ENCODE measurements at places on chromosomes 4 and X. TPM values are rescaled to one million over a fixed set of nuclear protein-coding genes. Genes with fewer than 3 reads are reported as not detected.

DKK2 gene
- total RNA-seq, result not detected

XPNPEP2 gene
- 0.27 TPM for total RNA-seq

TMEM255A gene
- not detected for total RNA-seq

SOX3 gene
- not detected for total RNA-seq

SPIN2A gene
- 0.72 TPM for total RNA-seq

GRCh38 chr4:74632634-74633033 is 161.7 kb downstream of the BTC start:
- H3K27ac ChIP-seq, result no peak overlapping the region
- no peaks in the 10 kb centered on the region for H3K36me3 ChIP-seq
- H3K4me3 ChIP-seq, result no peak overlapping the region
- DNase-seq, result peak; percentile 69
- H3K27me3 ChIP-seq, result no peaks in the 10 kb centered on the region
- H3K4me1 ChIP-seq, result peaks cover 25% of the 10 kb centered on the region

DNA sequence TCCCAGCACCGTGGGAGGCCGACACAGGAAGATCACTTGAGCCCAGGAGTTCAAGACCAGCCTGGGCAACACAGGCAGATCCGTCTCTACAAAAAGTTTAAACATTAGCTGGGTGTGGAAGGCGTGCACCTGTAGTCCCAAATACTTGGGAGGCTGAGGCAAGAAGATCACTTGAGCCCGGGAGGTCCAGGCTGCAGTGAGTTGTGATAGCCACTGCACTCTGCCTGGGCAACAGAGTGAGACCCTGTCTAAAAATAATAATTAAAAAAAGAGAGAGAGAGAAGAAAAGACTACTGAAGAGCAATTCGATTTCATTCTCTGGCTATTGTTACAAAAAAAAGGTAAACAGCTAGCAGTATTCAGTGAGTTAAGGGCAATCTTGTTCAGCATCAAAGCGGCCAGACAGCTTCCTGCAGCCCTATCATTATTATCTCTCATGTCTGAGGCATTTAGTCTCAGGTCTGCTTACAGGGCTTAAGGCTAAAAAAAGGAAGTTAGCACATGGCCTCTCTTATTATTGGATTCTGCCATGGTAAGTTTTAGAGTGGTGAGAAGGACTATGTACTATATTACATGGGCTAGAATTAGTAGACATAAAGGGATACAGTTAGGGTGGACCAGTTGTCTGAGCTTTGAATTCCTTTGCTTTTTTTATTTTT is 37.9 kb downstream of the ARHGEF6 start:
- H3K36me3 ChIP-seq, result peaks cover 49% of the 10 kb centered on the region
- no peak for DNase-seq
- peak overlapping the region; percentile 53 for H3K27ac ChIP-seq
- peaks cover 69% of the 10 kb centered on the region for H3K4me1 ChIP-seq
- no peaks in the 10 kb centered on the region for H3K27me3 ChIP-seq

DNA sequence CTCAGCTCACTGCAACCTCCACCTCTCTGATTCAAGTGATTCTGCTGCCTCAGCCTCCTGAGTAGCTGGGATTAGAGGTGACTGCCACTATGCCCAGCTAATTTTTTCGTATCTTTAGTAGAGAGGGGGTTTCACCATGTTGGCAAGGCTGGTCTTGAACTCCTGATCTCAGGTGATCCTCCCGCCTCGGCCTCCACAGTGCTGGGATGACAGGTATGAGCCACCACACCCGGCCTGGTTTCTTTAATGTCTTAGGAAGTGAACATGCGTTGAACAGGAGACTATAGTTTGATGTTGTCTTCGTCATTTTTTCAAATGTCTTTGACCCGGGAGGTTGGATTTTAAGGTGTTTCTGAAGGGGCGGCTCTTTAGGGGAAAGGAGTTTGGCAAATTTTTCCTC is 91.0 kb downstream of the DHRSX start:
- H3K27me3 ChIP-seq, result no peaks in the 10 kb centered on the region
- H3K4me3 ChIP-seq, result no peak overlapping the region
- DNase-seq, result no peak
- no peak overlapping the region for H3K27ac ChIP-seq
- peaks cover 46% of the 10 kb centered on the region for H3K36me3 ChIP-seq

DNA sequence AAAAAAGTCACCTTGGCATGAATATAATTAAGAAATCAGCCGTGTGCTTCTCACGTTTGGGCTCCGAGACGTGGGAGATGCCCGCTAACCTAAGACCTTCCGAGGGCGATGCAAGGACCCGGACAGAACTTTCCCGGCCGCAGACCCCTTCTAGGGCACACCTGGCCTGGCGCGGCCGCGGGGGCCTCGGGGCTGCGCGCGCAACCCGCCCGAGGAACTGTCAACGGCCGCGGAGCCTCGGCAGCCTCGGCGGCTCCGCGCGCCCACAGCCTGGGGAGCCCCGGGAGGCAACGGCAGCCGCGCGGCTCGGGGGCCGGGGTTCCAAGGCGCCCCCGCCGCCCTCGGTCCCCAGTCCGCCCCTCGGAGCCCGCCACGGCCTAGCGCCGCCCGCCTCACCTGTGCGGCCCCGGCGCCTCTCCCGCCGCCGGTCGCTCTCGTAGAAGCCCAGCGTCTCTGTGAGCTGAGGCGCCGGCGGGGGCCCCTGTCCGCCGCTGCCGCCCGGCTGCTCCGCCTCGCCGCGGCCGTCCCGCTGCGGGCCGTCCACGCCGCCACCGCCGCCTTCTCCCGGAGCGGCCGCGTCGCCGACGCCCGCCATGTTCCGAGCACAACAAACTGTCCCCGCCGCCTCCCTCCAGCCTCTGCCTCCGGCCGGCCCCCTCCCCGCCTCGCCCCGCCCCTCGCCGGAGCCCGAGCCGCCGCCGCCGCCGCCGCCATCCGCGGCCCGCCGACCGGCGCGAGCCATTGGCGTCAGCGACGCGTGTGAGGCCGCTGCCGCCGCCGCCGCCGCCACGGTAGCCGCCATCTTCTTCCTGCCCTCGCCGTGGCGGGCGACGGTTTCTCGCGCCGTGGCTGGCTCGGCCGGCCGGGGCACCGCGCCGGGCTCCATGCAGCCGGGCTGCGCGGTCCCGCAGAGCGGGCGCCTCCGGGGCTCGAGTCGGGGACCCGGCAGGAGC is at the start of gene TAPT1:
Gene TAPT1, minus strand, starts transcription at position 609 of the 953 bp plus-strand sequence. Its CDS starts 14 bp downstream, at position 595.
- H3K27ac ChIP-seq, result peak within 1 kb of the TSS; percentile 98
- no peaks in the 10 kb centered on the region for H3K27me3 ChIP-seq
- peaks cover 2% of the 10 kb centered on the region for H3K36me3 ChIP-seq
- H3K4me1 ChIP-seq, result peaks cover 56% of the 10 kb centered on the region
- H3K4me3 ChIP-seq, result peak within 1 kb of the TSS; percentile 91
- peak; percentile 79 for DNase-seq

DNA sequence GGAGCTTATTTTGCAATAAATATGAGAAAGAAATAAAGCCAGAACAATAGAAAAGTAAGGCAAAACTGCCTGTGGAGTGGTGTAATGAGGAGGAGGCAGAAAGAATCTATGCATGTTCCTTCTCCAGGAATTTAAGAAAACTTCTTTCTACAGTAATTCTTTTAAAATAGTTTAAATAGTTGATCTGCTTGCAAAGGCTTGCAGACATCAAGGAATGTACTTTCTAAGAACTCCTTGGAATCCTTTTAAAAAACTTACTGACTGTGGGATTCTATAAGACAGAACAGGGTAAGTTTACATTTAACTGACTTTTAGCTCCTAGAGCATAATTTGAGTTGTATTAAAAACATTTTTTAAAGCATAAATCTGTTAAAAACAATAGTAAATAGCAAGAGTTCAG is 63.2 kb upstream of the ALB start:
- H3K36me3 ChIP-seq, result no peaks in the 10 kb centered on the region
- H3K4me3 ChIP-seq, result no peak overlapping the region
- H3K27ac ChIP-seq, result no peak overlapping the region
- H3K27me3 ChIP-seq, result no peaks in the 10 kb centered on the region

- H3K4me3 ChIP-seq, result no peak overlapping the region
- no peak for DNase-seq
- H3K27me3 ChIP-seq, result peaks cover 44% of the 10 kb centered on the region
Observed at GRCh38 chr4:61198686-61199085, 1.4 kb upstream of the ADGRL3 start.

DNA sequence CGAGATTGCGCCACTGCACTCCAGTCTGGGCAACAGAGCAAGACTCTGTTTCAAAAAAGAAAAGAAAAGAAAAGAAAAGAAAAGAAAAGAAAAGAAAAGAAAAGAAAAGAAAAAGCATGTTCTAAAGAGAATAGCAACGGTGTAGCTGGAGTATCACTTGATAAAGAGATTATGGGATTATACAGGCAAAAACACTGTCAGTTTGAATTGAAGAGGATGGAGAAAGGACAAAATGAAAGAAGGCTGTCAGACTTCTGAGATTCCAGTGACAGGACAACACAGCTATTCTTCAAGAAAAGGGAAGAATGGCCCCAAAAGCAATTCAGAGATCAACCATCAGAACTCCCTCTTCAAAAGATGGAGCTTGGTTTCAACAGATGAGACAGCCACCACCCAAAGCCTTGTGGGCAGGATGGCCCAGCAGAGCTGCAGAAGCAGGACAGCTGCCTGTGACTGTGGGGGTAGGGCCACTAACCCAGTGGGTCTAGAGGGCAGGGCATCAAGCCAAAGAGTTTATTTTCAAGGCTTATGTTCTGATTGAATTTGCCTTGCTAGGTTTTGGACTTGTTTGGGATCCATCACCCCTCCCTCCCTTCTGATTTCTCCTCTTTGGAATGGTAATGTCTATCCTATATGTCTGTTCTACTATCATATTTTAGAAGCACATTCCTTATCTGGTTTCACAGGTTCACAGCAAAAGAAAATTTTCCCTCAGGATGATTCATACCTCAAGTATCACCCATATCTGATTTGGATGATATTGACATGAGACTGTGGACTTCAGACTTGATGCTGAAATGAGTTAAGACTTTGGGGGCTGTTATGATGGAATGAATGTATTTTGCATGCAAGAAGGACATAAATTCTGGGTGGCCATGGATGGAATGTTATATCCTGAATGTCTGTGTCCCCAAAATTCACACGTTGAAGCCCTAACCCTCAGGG is 17.5 kb downstream of the RFC1 start:
- no peaks in the 10 kb centered on the region for H3K27me3 ChIP-seq
- DNase-seq, result no peak
- no peak overlapping the region for H3K4me3 ChIP-seq

DNA sequence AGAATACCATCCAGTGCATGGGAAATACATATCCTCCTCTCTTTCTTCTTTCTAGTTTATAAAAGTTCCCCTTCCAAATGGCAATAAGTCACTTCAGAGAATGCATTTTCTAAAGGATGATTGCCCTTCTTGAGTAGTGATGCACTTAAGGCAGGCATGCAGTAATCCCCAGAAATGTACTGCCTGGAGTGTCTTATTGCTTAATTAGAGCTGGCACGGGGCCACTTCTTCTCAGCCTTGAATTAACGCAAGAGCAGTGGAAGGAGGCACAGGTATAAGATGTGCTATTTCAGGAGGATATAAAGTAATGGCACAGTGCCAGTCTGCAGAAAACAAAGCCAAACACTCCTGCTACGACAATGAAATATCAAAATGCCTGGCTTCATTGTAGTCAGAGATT is 371.4 kb upstream of the FAM241A start:
- no peaks in the 10 kb centered on the region for H3K36me3 ChIP-seq
- H3K4me1 ChIP-seq, result no peaks in the 10 kb centered on the region
- H3K27me3 ChIP-seq, result no peaks in the 10 kb centered on the region
- no peak overlapping the region for H3K27ac ChIP-seq
- no peak overlapping the region for H3K4me3 ChIP-seq
